Stimulated activated CD8-positive, alpha-beta memory T cell treated with anti-CD3 and anti-CD28 coated beads, Interleukin-2, amount 100 ng/mL, for 1 hour (primary cell): ENCODE measurements at places on chromosomes 1 and 21.

- DNase-seq: no peak
These were observed 111.9 kb downstream of the CACHD1 start for GRCh38 chr1:64581843-64582185.

GRCh38 chr1:5617546-5617945, 374.7 kb downstream of the NPHP4 start:
- DNase-seq: no peak

- DNase-seq: no peak
These were observed 231.3 kb downstream of the SETD4 start for GRCh38 chr21:35829067-35829466.

DNA sequence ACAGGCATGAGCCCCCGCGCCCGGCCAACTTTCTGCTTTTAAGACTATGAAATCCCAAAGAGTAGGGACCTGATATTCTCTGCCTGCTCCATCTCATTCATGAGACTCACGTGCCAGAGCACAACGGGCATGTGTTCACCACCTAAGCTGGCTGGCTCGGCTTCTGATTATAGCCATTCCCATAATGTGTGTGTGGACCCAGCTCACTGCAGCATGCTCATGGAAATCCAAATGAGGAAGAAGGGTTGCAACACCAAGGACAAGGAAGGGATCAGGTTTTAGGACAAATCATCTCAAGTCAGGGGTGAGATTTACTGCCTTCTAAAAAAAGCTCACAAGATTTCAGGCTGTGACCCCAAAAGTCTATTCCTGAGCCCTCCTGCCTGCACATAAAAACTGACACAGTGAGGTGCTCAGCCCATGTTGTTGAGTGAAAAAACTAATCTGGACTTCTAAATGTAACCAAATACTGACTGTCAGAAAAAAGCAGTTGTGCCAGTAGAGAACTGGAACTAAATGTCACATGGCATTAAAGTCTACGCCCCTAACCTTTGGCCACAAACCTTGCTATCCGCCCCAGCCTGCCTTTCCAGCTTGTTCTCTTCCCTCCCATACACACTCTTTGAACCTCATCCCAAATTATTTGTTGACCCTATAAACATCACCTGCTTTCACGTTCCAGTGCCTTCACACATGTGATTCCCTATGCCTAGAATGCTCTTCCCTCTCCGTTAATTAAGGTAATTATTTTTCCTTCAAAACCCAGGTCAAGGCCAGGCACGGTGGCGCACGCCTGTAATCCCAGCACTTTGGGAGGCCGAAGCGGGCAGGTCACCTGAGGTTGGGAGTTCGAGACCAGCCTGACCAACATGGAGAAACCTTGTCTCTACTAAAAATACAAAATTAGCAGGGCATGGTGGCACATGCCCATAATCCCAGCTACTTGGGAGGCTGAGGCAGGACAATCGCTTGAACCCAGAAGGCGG, 9.1 kb upstream of the COA7 start:
- DNase-seq: no peak

GRCh38 chr1:235468004-235468403, 36.2 kb downstream of the B3GALNT2 start:
- DNase-seq: no peak

- DNase-seq: no peak
These were observed 11.4 kb upstream of the LRRC3 start for GRCh38 chr21:44443891-44444285.

GRCh38 chr1:84899969-84900368, 7.0 kb upstream of the LPAR3 start:
- no peak for DNase-seq

- no peak for DNase-seq
These were observed 83.3 kb downstream of the MPZL1 start for GRCh38 chr1:167805041-167805556.

- DNase-seq: no peak
These were observed 653.8 kb downstream of the SMYD3 start for GRCh38 chr1:245853291-245853690.

DNA sequence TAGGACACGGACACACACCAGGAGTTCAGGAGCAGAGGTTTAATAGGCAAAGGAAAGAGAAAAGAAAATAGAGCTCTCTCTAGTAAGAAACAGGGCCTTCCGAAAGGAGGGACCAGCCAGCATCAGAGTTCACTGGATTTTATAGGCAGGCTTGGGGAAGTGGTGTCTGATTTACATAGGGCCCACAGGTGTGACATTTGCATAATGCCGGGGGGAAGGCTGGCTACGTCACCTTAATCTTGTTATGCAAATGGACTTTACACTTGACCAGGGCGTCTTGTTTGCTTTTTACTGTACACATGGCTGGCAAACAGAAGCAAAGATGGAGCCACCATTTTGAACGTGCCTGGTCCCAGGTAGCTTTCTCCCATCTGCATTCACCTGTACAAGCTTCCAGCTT, at the start of gene OR14A16:
TSS of gene OR14A16 (minus strand) at position 97 of the 400 bp plus-strand sequence. CDS start 8,390 bp downstream, outside the sequence.
- no peak for DNase-seq

DNA sequence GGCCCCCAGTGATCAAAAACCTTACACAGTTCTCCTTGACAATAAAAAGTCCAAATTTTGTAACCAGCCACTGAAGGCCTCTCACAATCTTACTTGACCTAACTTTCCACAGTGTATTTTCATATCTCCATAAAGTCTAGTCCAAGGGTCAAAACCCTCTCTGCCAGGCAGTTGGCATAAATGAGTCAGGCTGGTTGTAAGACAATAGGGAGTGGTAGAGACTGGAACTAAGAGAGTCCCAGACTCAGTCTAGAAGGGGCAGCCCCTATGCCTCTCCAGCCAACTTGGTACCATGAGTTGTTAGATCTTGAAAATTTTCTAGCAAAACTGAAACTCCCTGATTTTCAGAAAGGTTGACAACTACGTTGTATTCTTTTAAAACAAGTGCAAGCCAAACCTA, 21.0 kb downstream of the KIF21B start:
- DNase-seq: no peak

- DNase-seq: no peak
These were observed 1.4 kb upstream of the GSTM4 start for GRCh38 chr1:109654519-109654918.

DNA sequence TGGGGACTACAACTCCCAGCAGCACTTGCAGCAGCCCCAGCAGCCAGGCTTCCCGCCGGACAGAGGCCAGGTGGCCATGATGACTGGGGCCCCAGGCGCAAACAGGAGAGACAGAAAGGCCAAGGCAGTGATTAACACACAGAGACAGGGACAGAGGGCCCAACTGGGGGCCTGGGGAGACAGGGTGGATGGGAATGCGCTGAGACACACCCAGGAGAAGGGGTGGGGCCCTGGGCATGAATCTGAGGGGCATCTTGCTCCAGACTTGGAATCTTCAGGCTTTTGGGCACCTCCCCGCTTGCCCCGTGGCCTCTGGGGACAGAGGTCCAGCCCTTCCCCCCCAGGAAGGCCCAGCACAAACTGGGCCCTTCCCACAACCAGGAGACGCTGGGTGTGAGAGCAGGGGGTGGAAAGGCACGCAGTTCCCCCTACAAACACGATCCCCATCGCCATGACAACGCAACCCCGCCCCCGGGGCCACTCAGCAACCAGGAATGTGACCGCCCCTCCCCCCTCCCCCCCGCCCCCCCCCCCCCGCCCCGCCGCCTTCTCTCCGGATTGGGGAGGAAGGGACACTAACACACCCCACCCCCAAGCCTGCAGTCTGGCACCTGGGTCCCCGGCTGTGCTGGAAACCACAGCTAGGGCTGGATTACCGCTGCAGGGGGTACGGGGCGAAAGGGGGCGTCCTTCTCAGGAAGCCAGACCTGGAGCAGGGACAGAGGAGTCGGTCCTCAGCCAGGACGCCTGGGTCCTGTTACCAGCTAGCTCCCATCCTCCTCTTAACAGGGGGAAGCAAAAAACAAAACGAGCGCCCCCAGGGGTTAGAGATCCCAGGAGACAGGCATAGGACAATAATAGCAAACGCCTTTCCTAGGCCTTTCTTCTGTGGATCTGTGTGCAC, 4.5 kb downstream of the HDGF start:
- DNase-seq: peak; percentile 31

DNA sequence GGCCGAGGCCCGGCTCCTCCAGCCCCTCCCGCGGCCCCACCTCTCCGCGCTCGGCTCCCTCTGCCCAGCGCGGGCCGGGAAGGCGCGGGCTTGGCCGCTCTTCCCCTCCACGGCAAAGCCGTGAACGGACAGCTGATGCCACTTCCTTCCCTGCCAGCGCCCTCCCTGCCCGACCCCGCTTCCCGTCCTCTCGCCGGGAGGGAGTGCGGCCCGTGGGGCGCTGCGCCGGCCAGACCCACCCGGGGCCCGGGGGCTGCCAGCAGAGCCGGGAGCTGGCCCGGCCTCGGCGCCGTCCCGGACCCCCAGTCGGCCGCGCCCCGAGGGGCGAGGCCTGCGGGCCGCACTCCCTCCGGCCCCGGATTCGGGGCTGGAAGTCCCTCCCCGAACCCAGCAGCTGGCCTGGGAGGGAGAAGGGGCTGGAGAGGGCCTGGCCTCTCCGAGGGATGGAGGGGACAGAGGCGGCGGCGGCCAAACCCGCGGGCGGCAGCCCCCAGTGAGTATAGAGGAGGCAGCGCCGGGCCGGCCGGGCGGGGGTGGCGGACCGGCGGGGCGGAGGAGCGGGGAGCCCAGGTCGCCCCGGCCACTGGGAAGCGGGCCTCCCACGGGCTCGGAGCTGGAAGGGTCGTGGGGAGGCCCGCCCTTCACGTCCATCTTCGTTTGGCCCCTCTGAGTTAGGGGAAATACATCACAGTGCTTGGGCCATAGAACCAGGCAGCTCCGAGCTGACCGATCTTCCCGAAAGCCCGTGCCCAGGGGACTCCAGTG, at the start of gene KIAA1614:
TSS of gene KIAA1614 (plus strand) at position 97 of the 765 bp plus-strand sequence. CDS start at position 444, 347 bp downstream.
- DNase-seq: no peak

GRCh38 chr21:33286600-33287456, 20.7 kb downstream of the IL10RB start:
- no peak for DNase-seq

DNA sequence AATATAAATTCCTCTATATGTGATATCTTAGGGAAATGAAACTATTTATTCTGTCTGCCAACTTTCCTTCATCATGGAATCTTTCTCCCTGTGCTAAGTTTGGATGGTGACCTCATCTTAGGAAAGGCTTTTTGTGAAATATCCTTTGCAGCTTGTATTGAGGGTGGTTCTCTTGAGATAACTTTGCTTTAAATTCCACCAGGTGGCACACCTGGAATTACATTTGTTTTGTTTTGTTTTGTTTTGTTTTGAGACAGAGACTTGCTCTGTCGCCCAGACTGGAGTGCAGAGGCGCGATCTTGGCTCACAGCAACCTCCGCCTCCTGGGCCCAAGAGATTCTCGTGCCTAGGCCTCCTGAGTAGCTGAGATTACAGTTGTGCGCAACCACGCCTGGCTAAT, 7.6 kb upstream of the CD1A start:
- no peak for DNase-seq

DNA sequence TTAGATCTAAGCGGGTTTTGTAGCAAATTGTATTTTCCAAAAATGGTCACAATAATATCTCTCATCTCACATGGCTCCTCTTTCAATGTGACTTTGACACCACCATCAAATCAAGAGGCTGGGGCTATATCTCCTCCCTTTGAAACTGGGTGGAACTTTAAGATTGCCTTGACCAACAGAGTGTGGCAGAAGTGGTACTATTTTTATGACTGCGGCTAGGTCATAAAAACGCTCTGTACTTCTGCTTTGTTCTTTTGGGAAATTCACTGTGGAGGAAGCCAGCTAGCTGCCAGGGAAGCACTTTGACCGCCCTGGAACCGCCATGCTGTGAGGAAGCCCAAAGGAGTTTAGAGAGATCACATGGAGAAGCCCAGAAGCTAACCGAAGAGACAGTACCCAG, 50.7 kb upstream of the ACOT11 start:
- DNase-seq: no peak

- no peak for DNase-seq
These were observed 27.1 kb downstream of the PRDX6 start for GRCh38 chr1:173504268-173504667.

DNA sequence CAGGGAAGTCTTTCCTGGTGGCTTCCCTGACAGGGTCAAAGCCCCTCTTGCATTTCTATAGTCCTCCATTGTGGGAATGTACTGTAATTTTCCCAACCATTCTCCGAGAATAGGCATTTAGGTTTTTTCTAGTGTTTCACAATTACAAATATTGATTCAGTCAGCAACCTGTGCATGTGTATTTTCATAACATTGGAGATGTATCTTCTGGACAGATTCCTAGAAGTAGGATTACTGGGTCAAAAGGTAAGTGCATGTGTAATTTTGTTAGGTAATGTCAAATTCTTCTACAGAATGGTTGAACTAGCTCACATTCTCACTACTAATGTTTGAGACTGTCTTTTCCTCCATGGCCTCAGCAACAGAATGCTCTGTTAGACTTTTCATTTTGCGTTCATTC, 8.3 kb upstream of the PLA2G2A start:
- DNase-seq: no peak

DNA sequence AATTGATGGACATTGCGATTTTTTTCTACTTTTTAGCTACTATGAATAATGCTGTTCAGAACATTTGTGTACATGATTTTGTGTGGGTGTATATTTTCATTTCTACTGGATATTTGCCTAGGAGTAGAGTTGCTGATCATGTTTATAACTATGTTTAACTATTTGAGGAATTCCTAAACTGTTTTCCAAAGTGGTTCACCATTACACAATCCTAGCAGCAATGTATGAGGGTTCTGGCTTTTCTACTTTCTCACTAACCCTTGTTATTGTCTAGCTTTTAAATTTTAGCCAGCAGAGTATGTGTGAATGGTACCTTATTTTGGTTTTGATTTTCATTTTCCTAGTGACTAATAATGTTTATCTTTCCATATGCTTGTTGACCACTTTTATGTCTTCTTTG, 86.2 kb downstream of the ATG4C start:
- DNase-seq: no peak

GRCh38 chr1:221878134-221878533, 136.2 kb upstream of the DUSP10 start:
- no peak for DNase-seq

DNA sequence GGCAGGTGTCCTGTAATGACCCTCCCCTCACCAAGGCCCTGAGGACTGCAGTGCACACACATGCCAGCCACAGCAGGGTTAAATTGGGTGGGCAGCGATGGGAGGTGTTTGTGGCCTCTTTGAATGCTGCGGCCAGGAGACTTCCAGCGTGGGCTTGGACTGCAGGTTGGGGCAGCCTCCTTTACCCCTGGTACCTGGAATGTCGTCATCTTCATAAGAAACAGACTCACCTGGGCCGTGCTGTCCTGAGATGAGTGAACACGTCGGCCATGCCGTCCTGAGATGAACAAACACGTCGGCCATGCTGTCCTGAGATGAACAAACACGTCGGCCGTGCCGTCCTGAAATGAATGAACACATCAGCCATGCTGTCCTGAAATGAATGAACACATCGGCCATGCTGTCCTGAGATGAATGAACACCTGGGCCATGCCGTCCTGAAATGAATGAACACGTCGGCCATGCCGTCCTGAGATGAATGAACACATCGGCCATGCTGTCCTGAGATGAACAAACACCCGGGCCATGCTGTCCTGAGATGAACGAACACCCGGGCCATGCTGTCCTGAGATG, 50.1 kb upstream of the COL6A1 start:
- DNase-seq: no peak

GRCh38 chr21:45295576-45296365, 8.1 kb upstream of the POFUT2 start:
- no peak for DNase-seq

GRCh38 chr1:153760440-153760839, 14.8 kb upstream of the SLC27A3 start:
- no peak for DNase-seq
